ENCODE measurements at places on chromosomes 1 and 21.

- DNase-seq, result no peak
Observed at GRCh38 chr1:27489501-27489972, 430 bp downstream of the WASF2 start.

GRCh38 chr1:167273027-167273800, 52.5 kb downstream of the POU2F1 start:
- no peak for DNase-seq

GRCh38 chr1:150161747-150162581, 12.2 kb downstream of the PLEKHO1 start:
- no peak for DNase-seq

- no peak for DNase-seq
Observed at GRCh38 chr21:34881421-34881820, 167.7 kb downstream of the RUNX1 start.

GRCh38 chr1:9169601-9170137, 40.8 kb upstream of the GPR157 start:
- DNase-seq, result no peak

GRCh38 chr21:24994717-24995116, 612.6 kb downstream of the MRPL39 start:
- no peak for DNase-seq

- DNase-seq, result no peak
Observed at GRCh38 chr1:224851210-224851847, 78.1 kb upstream of the DNAH14 start.

- DNase-seq, result no peak
Observed at GRCh38 chr1:44380666-44381177, 24.3 kb upstream of the RNF220 start.

DNA sequence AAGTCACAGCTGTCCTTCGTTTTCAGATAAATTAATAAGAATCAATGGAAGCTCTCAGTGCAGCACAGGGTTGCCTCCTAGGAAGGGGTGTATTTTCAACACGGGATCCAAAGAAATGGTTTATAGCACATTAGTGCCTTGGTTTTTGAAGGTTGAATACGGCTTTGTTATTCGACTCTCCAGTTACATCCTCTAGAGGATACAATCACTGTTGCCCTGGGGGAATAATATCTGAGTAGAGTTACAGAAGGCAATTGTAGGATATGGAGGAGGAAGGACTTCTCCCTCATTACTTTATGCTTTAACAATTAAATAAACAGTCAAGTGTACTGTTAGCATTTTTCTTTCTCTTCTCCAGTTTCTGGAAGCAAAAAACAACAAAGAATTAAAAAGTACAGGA, 14.3 kb upstream of the ZNF326 start:
- DNase-seq, result no peak

- DNase-seq, result no peak
Observed at GRCh38 chr1:34685225-34685624, 69.6 kb upstream of the GJB5 start.

GRCh38 chr1:16046842-16047241, 3.3 kb downstream of the CLCNKB start:
- no peak for DNase-seq

DNA sequence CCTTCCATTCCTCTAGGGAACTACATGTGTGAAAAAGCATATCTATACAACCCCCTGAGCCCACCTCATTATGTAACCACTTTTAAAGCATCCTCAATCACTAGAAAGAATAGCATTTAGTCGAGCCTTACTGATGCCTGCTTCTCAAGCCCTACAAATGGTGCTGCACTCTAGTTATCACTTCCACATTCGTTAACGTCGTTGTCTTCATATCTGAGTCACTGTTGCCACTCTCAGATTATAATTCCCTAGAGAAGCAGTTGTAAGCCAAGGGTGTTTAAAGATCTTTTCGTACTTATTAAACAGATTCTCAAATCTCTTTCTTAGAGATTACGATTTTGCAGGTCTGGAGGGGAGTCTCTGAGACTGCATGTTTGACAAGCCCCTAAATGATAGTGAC, 16.5 kb downstream of the ATP1B1 start:
- no peak for DNase-seq

DNA sequence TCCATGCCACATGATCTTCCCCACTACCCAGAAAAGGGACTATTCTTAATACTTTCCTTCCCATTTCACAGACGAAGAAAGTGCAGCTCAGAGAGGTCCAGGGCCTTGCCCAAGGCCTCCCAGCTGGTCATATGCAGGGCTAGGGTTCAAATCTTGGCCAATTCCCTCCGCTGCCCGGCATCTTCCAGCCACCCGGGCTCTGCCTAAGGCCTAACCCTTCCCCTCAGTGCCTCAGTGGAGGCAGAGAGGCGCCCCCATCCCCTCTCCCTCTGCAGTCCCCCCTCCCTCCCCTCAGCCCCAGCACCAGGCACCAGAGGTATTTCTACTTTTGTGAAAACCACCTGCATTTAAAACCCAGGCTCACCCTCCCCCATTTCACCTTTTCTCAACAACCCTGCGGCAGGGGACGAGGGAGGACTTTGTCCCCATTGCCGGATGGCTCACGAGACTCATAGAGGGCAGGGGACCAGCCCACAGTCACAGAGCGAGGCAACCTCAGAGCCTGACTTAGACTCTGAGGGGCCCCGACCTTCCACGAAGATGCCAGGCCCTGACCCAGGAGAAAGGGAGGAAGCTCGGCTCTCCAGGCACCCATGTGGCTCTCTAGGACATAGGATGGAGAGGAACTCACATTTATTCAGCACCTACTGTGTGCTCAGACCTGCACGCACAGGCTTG, 12.3 kb downstream of the LAPTM5 start:
- DNase-seq, result no peak

GRCh38 chr1:228697207-228698016, 37.9 kb upstream of the RHOU start:
- DNase-seq, result no peak

DNA sequence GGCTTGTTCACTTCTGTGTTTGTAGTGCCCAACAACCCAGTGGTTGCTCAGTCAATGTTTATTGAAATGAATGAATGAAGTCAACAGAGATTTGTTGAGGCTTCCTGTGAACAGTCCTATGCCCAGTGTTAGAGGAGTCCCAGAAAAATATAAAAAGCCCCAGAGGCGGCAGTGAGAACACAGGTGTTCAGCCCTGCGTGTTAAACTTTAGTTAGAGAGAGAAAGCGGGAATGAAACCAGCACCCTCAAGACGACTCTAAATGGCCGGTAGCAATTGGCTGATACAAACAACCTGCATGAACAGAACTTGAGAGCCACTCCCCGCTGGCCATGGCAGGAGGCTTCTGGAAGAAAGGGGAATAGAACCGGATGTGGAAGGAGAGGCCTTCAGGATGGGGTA, 22.6 kb downstream of the TMEM51 start:
- no peak for DNase-seq

GRCh38 chr1:66450847-66451246, 83.1 kb upstream of the SGIP1 start:
- DNase-seq, result no peak

GRCh38 chr1:105102371-105102770, 1352.7 kb downstream of the AMY1C start:
- no peak for DNase-seq

DNA sequence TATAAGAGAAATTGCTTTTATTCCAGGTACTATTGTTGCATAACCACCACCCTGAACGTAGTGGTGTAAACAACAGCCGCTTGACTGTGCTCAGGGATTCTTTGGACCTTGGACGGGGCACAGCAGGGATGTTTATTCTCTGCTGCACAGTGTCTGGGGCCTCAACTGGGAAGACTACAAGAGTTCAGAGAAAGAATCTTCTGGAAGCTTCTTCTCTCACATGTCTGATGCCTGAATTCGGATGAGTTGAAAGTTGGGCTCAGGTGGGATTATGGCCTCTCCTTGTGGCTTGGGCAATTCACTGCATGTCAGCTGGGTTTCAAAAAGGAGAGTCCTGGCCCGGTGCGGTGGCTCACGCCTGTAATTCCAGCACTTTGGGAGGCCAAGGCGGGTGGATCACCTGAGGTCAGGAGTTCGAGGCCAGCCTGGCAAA, 19.0 kb upstream of the SSBP3 start:
- no peak for DNase-seq

- DNase-seq, result no peak
Observed at GRCh38 chr1:19644395-19644680, 227 bp downstream of the NBL1 start.

DNA sequence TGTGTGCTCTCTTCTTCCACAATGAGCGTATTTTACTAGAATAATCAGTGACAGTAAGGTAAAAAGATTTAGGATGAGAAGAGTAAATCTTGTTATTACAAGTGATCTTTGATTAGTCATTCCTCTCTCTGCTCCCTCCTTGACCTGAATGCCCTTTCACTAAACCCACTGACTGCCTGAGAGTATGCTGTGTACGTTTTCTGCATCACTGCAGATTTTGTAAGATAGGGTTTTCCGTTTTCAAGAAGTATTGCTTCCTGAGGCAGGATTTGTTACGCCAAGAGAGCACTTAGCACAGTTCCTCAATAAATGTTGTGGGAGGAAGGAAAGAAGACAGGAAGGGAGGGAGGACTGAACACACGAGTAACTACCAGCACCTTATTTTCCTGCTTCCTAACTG, 7.7 kb upstream of the LAMB3 start:
- no peak for DNase-seq

Data from substantia nigra (tissue), 51 donors.